ENCODE measurements at places on chromosomes 5 and 9.

DNA sequence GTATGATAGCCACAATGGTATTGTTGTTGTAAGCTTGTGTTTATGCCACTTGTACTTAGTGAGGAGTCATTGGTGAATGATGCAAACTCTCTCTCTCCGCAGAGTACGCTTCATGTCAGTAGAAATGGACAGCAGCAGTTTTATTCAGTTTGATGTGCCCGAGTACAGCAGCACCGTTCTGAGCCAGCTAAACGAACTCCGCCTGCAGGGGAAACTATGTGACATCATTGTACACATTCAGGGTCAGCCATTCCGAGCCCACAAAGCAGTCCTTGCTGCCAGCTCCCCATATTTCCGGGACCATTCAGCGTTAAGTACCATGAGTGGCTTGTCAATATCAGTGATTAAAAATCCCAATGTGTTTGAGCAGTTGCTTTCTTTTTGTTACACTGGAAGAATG is 18.8 kb downstream of the ZBTB34 start:
- DNase-seq, result no peak

GRCh38 chr5:89260254-89260653 is 377.3 kb upstream of the MEF2C start:
- no peak for DNase-seq

GRCh38 chr5:120499876-120500563 is 35.9 kb downstream of the PRR16 start:
- DNase-seq, result no peak

- no peak for DNase-seq
Observed at GRCh38 chr9:4979239-4979638, 5.8 kb upstream of the JAK2 start.

GRCh38 chr9:124005029-124005771 is 6.4 kb upstream of the LHX2 start:
- DNase-seq, result no peak

GRCh38 chr9:14221119-14221518 is 92.8 kb downstream of the NFIB start:
- DNase-seq, result no peak

DNA sequence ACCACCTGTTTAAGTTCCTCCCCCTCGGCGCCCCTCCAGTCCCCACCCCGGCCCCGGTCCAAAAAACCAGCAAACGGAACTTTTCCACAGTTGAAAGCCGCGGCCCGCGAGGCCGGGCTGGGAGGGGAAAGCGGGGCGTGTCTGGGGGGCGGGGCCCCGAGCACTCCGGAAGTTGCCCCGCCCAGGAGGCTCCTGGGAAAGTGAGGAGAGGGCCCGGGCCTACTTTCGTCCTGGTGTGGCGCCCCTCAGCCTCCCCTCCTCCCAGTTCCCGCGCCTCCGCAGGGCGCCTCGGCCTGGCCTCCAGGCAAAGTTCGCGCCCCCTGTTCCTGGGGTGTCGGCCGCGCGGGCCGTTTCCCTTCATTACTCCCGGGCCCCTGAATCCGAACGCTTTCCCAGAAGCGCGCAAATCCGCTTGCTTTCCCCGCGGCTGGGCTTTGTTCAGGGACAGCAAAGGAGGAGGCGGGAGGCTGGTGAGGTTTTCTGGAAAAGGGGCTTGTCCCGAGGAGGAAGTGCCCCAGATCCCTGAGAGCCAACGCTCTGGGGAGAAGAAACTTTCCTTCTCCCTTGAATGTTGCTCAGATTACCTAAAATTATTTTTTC is 4.5 kb upstream of the DMRT3 start:
- DNase-seq, result no peak

DNA sequence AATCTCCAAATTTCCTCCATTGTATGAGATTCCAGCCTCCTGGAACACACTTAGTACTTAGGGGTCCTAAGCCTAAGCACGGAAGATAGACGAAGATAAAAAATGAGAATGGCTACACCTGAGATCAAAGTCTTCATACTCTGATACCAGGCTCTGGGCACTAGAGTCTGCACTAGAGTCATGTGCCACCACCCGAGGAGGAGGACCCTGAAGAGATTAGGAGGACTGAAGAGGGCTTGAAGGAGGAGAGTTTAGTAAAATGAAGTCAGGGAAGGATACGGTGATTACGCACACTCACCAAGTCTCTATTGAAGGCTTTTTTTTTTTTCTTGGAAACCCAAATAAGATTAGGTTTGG is 573 bp upstream of the SPATA24 start:
- no peak for DNase-seq

GRCh38 chr9:117425566-117425965 is 10.7 kb upstream of the ASTN2 start:
- DNase-seq, result no peak

DNA sequence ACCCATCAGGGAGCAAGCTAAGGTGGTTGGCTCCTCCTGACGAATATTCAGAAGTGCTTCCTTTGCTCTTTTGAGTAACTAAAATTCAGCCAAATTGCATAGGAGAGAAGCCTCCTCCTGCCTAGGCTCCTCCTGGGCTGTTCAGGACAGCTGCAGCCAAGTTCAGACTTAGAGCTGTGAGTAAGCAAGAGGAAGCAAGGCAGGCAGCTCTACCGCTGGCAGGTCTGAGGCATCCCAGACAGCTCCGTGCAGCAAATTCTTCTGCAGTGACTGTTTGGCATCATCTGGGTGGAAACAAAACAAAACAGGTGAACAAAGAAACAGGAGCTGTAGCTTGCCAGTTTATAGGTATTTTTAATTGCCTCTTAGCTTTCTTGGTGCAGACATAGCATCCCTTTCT is 421.0 kb downstream of the GADD45G start:
- DNase-seq, result no peak

DNA sequence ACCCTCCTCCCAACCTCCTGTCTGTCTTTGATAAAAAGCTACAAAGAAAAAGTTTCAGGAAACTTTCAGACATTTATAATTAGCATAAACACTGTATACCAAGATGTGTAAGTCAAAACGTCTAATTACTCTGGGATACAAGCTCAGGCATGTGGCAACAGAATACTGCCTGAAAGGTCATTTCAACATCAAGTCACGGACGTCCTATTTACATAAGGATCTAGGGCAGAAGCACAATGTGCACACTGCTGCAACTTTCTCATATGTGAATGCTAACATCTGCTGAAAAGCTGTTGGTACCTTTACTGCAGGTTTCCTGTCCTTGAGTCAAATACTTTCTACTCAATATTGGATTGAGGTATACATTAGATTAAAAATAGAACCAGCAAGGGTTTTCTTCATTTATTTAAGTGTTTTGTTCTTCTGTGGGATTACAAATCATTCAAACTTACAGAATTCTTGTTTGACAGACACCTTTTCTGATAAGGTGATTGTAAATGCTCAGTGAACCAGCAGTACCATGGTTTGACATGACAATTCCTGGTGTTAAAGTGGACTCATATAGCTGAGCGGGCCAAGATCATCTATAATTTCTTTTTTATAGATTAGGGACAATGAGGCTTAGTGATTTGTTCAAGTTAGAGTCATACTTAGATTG is 36.8 kb downstream of the ELL2 start:
- no peak for DNase-seq

DNA sequence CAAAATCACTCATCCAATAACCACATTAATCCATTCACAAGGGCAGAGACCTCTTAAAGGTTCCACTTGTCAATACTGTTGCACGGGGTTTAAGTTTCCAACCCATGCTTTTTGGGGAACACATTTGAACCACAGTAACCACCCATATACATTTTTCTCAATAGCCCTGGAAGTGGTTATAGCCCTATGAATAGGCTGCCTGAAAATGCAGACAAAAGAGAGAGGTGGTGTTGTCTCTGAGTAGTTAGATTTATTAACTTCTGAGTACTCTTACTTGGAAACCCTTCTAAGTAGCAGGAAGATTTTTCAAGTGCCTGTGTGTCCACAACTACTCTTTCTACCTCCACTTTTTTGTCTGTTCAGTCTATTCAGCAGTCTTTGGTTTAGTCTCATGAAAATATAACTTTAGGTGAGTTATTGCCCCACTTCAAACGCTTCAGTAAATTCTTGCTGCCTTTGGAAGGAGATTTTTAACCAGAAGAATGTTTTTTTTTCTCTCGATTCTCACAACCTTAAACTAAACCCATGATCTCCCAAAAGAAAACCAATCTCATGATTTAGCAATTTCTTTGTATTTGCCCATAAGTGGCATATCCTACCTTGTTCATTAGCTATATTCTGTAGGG is 42.6 kb downstream of the ARHGEF28 start:
- no peak for DNase-seq

- DNase-seq, result no peak
Observed at GRCh38 chr5:77900691-77901090, 124.6 kb upstream of the TBCA start.

DNA sequence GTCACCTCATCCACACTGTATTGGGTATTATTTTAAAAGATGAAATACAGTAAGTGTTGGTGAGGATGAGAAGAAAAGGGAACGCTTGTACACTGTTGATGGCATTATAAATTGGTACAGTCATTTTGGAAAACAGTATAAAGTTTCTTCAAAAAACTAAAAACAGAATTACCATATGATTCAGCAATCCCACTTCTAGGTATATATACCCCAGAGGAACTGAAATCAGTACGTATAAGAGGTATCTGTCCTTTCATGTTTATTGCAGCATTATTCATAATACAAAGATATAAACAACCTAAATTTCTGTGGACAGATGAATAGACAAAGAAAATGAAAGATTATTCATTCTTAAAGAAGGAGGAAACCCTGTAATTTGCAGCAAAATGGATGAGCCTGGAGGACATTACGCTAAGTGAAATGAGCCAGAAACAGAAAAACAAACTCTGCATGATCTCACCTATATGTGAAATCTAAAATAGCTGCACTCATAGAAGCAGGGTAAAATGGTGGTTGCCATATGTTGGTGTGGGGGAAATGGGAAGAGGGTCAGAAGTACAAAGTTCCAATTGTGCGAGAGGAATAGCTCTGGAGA is 191.6 kb downstream of the TRIM36 start:
- DNase-seq, result no peak

DNA sequence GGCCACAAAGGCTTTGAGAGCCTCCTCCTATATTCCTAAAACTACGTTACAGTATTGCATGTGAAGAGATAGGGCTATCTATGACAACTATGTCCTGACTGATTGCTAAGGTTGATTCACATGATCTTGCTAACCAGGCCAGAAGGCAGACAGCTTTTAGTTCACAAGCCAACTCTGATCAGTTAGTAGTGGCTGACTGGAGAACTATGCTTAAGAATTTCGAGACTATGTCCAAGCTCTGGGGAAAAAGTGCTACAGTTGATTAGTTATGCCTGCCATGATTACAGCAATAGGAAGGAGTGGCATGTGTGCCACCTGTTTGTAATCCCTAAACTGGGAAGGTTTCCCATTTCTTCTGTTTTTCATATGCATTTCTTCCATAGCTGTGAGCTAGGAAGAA is 223.4 kb downstream of the DOCK8 start:
- DNase-seq, result no peak

DNA sequence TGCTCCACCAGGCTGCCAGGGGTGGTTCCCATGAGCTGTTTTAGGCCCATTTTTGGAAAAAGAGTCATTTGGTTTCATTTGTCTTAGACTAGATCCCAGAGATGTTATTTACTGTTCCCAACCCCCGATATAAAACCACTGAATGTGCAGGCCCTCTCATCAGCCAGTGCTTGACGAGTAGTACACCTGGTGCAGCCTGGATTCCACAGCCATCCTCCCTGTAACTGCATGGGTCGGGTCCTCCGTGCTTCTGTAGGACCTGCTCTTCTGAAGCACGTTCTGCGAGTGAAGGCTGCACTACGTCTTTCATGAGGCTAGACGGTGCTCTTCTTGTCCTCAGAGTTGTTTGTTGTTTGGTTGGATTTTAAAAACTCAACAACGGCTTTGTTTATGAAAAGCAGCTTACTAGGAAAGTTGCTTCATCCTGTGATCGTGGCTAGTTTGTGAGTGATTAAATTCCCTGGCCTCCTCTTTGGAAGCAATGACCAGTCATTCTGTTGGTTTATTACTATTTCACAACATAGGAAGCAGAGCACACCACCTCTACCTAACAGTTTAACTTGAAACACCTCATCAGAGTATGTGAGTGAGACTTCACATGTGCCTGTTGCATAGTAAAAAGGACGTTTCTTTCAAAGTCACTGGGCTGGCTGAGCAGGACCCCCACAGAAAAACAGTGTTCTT is 135.2 kb downstream of the AOPEP start:
- DNase-seq, result no peak

GRCh38 chr9:87382900-87383299 is 114.8 kb upstream of the DAPK1 start:
- no peak for DNase-seq

DNA sequence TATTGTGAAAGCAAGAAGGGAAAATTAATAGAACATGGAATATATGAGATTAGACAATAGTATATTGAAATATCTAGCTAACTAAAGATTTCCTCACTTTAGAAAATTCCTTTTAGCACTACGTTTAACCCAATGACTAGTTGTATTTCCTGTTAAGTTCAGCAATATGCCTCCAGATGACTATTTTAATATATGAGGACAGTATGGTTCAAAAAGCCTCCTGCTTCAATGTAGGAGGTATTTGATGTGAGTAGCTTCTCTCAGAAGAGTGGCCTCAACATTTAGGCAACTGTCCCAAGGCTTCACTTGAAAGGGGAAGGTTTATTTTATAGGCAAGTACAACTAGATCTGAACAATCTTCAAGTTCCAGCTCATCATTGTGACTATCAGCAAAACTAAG is 2.0 kb upstream of the MEF2C start:
- no peak for DNase-seq

DNA sequence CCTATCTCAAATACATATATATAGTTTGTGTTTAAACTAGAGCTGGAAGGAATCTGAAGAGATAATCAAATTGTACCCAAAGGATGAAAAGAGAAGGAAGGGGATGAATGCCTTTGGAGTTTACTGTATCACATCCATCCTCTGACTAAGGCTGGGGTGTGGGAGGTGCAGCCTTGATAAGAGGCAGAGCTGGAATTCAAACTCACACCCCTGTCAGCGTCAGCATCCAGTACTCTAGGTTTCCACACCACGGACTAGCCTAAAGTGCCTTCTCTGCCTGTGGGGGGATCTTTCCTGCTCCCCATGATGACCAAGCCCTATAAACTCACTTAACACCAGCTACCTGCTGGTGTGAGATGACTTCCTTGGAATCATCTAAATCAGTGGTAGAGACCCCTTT is 48.1 kb downstream of the EPB41L4B start:
- no peak for DNase-seq

GRCh38 chr5:102959055-102959454 is 160.9 kb downstream of the GIN1 start:
- no peak for DNase-seq

GRCh38 chr5:159038907-159039306 is 60.8 kb downstream of the EBF1 start:
- DNase-seq, result no peak

DNA sequence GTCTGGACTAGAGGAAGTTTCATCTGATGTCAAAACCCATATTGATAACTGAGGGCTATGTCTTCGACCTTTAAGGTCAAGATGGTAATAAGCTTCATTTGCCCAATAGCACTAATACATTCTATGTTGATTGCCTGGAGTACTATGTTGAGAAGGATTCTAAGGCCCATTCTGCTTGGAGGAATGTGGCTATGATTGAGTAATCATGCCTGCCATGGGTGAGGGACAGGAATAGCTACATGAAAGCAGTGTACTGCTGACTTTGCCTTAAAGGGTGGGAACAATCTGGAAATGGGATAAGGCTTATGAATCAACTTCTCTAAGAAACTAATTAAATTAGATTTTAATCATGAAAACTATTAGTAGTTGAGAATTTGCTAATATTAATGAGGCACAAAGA is 13.6 kb downstream of the NNT start:
- no peak for DNase-seq

All from NCI-H1417 treated with DMSO at 0.1 percent for 48 hours (cell line).